Activated naive CD8-positive, alpha-beta T cell treated with anti-CD3 and anti-CD28 coated beads, Interleukin-2, amount 10 ng/mL, durations not matched to agents 7 days and 5 days (primary cell): ENCODE measurements at places on chromosomes 13 and 19. TPM values are rescaled to one million over a fixed set of nuclear protein-coding genes. Genes with fewer than 3 reads are reported as not detected.

GRCh38 chr13:65292488-65292901, 1937.6 kb downstream of the PCDH9 start:
- no peak for DNase-seq

The ZFR2 gene
- total RNA-seq: 0.91 TPM

DNA sequence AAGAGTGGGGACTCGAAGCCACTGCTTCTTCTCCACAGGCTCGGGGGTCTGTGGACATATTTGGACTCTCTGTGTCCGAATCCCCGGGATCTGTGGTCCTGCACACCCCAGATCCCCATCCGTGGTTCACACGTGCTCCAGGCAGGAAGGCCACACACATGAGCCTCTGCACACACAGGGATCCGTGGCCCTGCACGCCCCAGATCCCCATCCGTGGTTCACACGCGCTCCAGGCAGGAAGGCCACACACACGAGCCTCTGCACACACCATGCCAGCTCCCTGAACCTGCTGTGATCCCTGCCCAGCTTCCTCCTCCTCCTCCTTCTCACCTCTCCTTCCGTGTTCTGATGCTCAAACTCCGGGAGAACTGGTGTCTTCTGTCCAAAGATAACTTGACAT, 3.1 kb downstream of the TEX29 start:
- DNase-seq: no peak

GRCh38 chr13:100298116-100298681, 209.3 kb downstream of the PCCA start:
- no peak for DNase-seq

DNA sequence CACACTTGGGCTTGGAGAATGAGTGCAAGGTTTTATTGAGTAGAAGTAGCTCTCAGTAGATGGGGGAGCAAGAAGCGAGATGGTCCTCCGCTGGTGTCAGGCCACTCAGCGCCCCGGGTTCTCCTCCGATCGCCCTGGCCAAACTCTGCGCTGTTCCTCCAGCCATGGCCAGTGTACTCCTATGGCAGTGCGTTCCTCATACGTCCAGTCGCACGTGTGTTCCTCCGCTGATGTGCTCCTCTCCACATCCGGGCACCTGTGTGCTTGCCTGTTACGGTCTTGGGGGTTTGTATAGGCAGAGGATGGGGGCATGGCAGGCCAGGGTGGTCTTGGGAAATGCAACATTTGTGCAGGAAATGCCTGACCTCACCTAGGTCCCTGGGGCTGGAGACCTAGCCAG, 1899.4 kb downstream of the PCDH9 start:
- DNase-seq: no peak

The ZNF85 gene
- 22.7 TPM for total RNA-seq

- no peak for DNase-seq
Observed at GRCh38 chr13:20701461-20701860, 2.0 kb upstream of the IL17D start.

DNA sequence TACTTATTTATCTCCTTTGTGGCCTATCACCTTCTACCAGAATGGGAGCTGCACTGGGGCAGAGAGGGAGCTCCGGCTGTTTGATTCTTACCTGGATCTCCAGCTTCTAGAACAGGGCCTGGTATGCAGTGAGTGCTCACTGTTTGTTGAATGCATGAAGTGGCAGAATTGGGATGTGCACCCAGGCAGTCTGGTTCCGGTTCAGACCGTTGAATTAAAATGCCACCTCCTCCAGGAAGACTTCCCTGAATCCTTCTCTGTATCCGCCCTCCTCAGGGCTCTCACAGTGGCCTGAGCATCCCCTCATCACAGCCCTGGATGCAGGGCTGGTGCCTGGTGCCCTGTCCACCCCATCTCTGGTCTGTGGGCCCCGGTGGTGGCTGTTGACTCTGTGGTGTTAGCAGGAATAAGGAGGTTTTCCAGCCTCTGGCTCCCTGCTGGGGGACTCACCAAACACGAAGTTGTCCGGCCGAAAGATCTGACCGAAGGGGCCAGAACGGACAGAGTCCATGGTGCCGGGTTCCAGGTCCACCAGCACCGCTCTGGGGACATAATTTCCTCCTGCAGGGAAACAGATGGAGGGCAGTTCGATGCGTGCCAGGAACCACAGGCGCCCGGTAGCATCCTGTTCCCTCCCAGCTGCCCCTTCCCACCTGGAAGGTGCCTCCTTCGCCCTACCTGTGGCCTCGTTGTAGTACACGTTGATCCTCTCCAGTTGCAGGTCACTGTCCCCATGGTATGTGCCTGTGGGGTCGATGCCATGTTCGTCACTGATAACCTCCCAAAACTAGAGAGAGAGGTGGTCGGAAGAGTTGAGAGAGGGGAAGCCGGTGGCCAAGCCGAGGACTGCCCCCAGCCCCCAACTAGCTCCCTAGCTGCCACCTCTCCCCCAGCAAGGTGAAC, 1.0 kb downstream of the TUBB4A start:
- DNase-seq: no peak

The LSM4 gene
- total RNA-seq: 157 TPM

GRCh38 chr13:49351871-49352270, 92.0 kb downstream of the CAB39L start:
- no peak for DNase-seq

GRCh38 chr13:109309625-109310363, 476.6 kb downstream of the IRS2 start:
- DNase-seq: no peak

The DACT3 gene
- total RNA-seq: 0.42 TPM

DNA sequence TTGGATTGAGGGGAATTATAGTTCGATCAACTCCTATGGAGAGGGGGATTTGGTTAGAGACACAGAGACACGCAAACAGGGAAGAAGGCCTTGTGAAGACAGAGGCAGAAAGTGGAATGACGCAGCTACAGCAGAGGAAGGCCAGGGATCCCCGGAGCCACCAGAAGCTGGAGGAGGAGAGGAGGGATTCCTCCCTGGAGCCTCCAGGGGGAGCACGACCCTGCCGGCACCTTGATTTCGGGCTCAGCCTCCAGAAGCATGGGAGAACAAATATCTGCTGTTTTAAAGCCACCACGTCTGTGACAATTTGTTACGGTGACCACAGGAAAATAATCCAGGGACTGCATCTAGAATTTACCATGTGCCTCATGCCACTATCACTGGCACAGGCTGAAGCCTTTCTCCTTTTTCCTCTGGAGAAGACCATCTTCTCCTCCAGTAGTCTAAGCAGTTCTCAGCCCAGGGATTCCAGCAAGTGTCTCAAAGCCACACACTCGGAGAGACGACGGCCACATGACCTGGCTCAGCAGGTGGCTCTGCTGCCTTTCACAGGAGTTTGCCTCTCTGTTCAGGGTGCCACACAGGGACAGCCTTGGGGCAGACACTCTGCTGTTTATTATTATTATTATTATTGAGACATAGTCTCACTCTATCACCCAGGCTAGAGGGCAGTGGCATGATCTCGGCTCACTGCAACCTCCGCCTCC, 39.9 kb upstream of the CCNE1 start:
- peak; percentile 39 for DNase-seq

DNA sequence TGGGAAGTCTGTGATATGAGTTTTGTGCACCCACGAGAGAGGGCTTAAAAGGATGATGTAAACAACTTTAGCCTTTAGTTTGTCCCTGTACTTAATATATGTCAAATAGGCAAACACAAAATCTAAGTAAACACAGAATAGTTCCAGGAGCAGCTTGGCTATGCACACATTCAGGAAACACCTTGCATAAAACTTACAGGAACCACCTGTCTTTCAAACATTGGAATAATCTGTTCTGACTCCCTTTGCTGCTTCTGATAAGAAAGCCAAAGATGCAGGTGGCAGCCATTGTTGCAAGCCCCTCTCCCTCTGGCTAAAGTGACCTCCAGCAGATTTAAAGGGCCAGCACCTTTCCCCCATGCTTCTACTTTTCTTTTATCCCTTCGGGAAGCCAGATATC, 4.7 kb downstream of the EEF1AKMT1 start:
- DNase-seq: no peak

The OR10H1 gene
- total RNA-seq: not detected

GRCh38 chr19:45125975-45126493, 33.1 kb downstream of the PPP1R37 start:
- DNase-seq: peak; percentile 79

DNA sequence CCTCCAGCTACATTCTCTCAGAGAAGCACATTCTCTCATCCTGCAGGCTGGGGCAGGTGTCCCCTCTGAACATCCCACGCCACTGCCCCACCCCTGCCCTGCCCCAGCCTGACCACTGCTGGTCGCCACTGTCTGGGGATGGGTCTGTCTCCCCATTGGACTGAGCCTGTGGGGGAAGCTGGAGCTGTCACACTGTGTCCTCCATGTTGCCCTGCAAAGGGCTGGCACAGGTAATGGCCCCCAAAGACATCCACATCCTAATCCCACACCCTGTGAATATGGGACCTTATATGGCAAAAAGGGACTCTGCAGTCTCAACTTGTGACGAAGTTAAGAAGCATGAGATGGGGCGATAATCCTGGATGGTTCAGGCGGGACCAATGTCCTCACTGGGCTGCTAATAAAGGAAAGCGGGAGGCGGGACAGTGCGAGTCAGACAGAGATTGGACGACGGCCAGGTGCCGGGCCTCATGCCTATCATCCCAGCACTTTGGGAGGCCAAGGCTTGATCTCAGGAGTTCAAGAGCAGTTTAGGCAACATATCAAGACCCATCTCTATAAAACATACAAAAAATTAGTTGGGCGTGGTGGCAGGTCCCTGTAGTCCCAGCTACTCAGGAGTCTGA, 9.1 kb downstream of the AP2S1 start:
- DNase-seq: no peak

DNA sequence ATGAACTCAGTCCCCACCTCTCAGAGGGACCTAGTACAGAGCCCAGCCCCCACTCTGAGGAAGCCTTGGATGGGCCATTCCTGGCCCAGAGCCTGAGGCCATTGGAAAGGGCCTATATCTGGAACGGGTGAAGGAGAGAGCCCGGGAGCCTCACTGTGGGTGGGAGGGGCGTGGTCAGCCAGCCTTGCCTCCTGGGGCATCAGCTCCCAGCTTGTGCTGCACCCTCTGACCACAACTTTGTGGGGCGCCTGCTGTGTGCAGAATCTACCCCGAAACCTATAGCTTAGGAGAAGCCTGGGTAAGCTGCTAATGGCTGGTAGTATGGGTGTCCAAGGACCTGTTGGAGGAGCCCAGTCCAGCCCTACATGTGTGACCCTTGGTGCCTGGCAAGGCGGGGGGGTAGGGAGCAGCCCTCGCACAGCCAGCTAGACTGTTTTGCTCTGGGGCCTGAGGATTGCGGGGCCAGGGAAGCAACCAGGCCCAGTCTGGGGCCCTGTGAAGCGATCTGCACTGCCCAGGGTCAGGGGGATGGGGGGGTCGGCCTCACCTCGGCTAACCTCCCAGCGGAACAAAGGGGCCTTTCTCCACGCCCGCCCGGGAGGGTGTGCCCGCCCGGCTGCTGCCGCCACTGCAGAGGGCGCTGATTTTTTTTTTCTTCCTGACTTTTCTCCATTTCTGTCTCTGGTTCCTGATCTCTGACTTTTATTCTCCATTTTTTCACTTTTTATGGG, 42.3 kb downstream of the LYL1 start:
- DNase-seq: no peak

DNA sequence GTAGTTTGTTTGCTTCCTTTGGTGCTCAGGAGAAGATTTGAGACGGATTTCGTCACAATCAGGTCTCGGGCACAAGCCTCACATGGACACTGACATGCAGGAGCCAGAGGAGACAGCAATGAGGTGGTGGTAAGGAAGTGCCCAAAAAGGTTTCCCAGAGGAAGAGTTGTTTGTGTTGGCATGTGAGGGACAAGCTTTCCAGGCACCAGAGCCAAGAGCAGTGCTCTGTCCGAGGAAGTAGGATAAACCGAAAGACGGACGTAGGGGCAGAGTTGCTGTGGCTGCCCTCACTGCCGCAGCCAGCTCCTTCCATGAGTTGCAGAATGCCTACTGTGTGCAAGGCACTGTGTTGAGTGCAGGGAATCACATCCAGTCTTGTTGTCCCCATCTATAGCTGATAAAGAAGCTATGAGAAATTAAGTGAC, 27.7 kb downstream of the SAE1 start:
- peak; percentile 39 for DNase-seq
